ENCODE measurements at places on chromosomes 16 and 17. TPM values are rescaled to one million over a fixed set of nuclear protein-coding genes. Genes with fewer than 3 reads are reported as not detected.
A peak's percentile ranks its signal among the peaks of the same experiment; 100 is the strongest.

SNX20 gene
- 0.86 TPM for total RNA-seq

ATP2C2 gene
- 126 TPM for total RNA-seq

SEPTIN12 gene
- total RNA-seq = not detected

- no peak for DNase-seq
Measured at GRCh38 chr17:21089933-21090901, 36.5 kb upstream of the DHRS7B start.

DNA sequence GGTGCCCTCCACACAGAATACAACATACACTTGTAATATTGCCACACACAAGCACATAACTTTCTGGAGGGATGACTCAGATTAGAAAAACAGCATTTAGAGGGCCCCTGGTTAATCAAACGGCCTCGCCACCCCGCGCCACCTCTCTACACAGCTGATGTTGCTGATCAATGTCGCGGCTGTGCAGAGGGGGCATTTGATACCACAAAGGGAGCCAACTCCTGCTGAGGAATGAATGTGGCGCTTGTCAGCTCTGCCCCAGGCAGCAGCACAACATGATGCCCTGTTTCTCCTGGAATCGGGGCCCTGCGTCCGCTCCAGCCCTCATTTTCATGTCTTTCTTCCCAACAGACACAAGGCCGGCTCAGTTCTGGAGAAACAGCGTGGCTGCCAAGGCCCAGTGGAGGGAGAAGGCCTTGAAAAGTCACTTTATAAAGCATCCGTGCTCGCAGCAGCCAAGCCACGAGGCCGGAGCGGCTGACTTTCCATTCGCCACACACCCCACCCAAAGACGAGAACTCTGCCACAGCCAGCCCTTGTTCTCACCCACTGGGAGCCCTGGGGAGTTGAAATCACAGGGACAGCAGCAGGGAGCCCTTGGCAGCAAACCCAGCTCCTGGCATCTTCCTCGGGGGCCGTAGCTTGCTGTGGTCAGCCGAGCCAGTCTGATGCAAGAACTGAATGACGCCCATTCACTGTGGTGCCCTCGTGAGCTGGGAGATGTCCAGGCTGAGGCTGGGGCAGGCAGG is 65.6 kb downstream of the XYLT1 start:
- peak; percentile 20 for DNase-seq

DNA sequence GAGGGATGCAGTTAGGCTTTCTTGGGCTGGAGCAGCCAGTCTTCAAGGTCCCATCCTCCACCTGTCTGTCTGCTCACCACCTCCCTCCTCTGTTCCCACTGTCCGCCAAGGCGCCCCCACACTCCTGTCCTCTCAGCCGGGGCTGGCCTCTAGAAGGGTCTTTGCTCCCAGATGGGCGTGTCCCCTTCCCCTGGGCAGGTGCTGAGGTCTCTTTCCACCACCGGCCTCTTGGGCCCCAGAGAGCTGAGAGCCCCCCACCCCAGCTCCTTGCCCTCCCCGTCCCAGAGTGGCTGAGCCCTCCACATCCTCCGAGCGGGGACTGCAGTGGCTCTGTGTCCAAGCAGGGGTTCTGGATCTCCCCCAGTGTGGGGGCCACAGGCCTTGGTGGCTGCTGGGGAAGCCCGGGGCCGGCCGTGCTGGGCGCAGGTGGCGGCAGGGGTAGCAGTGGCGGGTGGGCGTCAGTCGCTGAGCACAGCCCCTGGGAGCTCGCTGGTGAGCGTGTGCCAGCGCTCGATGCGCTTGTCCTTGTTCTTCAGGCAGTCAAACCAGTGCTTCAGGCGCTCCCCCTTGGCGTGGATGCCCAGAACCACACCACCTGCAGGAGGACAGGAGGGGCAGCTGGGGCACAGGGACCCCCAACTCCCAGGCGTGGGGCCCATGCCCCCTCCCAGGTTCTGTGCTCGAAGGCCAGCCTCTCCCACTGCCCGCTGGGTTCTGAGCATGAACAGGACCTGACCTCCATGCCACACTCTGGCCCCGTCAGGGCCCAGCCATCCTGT is 9.8 kb downstream of the SCGB1C2 start:
- peak; percentile 11 for DNase-seq

- DNase-seq = peak; percentile 76
Measured at GRCh38 chr16:1812732-1813163, 13.9 kb downstream of the HAGH start.

GRCh38 chr17:52201767-52202519 is 43.4 kb upstream of the CA10 start:
- no peak for DNase-seq

- no peak for DNase-seq
Measured at GRCh38 chr17:63029541-63029940, 63.5 kb downstream of the TANC2 start.

GRCh38 chr16:53769787-53770186 is 65.8 kb downstream of the FTO start:
- no peak for DNase-seq

GRCh38 chr17:16484445-16485175 is 7.4 kb downstream of the LRRC75A start:
- no peak for DNase-seq

DNA sequence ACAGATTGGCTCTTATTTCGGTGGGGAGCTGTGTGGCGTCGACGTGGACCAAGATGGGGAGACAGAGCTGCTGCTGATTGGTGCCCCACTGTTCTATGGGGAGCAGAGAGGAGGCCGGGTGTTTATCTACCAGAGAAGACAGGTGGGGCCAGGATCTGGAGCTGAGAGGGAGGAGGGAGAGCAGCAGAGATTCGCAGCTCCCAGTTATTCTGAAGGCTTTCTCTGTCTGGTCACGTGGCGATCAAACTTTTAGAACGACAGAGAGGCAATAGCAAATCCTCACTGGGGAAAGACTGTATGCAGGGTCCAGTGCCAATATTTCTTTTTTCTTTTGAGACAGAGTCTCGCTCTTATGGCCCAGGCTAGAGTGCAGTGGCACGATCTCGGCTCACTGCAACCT is 22.2 kb downstream of the ITGAL start:
- no peak for DNase-seq

- no peak for DNase-seq
Measured at GRCh38 chr16:3118204-3118790, 5.9 kb downstream of the ZNF205 start.

- DNase-seq = peak; percentile 70
Measured at GRCh38 chr16:75087375-75087979, 29.1 kb downstream of the LDHD start.

DNA sequence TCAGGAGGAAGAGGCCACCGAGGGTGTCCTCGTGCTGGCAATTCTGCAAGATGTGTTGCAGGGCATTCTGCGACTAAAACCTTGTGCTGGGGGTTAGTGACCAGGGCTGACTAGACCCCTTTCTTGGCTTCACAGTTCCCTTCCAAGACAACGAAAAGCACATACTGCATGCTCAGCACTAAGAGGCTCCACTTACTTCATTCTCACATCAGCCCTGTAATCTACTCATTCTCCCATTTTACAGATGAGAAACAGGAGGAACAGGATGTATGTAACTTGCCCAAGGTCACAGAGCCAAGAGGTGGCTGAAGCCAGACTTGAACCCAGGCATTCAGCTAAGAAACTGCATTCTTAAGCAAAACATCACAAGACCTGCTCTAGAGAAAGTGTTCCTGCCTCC is 5.3 kb upstream of the PHOSPHO1 start:
- DNase-seq = no peak
